ENCODE measurements at places on chromosomes 6 and 20. TPM values are rescaled to one million over a fixed set of nuclear protein-coding genes. Genes with fewer than 3 reads are reported as not detected.

DNA sequence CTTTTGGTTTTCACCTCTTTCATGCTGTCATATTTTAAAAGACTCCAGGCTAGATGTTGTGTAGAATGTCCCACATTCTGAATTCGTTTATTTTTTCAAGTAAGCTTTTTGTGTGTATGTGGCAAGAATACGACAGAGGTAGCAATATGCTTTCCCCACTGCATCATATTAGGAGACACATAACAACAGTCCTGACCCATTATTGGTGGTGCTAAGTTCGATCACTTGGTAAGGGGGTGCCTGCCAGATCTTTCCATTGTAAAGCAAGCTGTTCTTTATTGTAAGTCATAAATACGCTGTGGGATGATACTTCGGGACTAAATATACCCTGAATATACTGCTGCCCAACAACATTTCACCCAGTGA lies 588 bp upstream of the NCOA3 start:
- H3K27me3 ChIP-seq = peaks cover 3% of the 10 kb centered on the region
- peaks cover 43% of the 10 kb centered on the region for H3K36me3 ChIP-seq
- peaks cover 38% of the 10 kb centered on the region for H3K4me1 ChIP-seq
- peak overlapping the region; percentile 99 for H3K4me3 ChIP-seq
- H3K27ac ChIP-seq = peak overlapping the region; percentile 91

DNA sequence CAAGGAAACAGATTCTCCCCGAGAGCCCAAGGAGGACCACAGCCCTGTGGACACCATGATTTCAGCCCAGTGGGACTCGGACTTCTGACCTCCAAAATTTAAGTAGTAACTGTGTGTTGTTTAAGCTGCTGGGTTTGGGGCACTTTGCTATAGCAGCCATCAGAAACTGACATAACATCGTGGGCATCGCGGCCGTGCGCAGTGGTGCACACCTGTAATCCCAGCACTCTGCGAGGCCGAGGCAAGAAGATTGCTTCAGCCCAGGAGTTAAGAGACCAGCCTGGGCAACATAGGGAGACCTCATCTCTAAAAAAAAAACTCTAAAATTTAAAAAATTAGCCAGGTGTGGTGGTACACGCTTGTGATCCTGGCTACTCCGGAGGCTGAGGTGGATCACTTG lies 175.8 kb downstream of the PREX1 start:
- H3K27ac ChIP-seq = no peak overlapping the region
- H3K4me1 ChIP-seq = no peaks in the 10 kb centered on the region
- H3K4me3 ChIP-seq = no peak overlapping the region
- no peaks in the 10 kb centered on the region for H3K27me3 ChIP-seq

DNA sequence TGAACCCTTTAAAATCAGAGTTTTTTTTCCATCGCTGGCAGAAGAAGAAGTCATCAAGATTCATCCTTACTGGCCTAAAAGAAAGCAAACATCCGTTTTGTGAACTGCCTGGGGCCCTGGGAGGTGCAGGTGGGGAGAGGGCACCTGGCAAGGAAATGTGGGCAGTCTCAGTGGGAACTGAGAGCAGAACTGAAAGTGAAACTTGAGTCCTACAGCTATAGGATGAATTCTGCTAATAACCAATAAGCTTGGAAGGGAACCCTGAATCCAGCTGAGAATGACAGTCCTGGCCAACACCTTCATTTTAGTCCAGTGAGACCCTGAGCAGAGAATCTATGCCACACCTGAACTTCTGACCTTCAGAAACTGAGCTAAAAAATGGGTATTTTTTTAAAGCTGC lies 130.1 kb upstream of the ASCC3 start:
- H3K4me1 ChIP-seq = peaks cover 22% of the 10 kb centered on the region
- no peak overlapping the region for H3K27ac ChIP-seq
- no peaks in the 10 kb centered on the region for H3K27me3 ChIP-seq
- DNase-seq = peak; percentile 8
- no peak overlapping the region for H3K4me3 ChIP-seq

GRCh38 chr20:51625105-51625504 lies 82.6 kb upstream of the NFATC2 start:
- DNase-seq = no peak
- H3K4me1 ChIP-seq = peaks cover 10% of the 10 kb centered on the region
- H3K27ac ChIP-seq = no peak overlapping the region

DNA sequence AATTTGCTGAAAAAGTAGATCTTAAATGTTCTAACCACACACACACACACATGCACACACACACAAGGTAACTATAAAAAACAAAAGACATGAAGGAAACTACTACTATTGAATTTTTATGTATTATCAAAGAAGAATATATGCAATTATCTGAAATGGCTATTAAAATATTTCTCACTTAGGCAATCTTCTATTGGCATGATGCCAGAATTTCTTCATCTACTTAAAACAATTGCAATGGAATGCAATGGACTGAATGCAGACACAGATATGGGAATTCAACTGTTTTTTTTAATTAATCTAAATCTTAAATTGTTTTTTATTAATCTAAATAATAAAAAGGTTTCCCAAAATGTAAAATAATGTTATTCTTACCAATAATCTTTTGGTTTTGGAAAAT lies 152.6 kb upstream of the SMLR1 start:
- H3K27ac ChIP-seq = no peak overlapping the region
- H3K36me3 ChIP-seq = peaks cover 5% of the 10 kb centered on the region
- H3K27me3 ChIP-seq = no peaks in the 10 kb centered on the region
- no peak overlapping the region for H3K4me3 ChIP-seq
- DNase-seq = no peak

DNA sequence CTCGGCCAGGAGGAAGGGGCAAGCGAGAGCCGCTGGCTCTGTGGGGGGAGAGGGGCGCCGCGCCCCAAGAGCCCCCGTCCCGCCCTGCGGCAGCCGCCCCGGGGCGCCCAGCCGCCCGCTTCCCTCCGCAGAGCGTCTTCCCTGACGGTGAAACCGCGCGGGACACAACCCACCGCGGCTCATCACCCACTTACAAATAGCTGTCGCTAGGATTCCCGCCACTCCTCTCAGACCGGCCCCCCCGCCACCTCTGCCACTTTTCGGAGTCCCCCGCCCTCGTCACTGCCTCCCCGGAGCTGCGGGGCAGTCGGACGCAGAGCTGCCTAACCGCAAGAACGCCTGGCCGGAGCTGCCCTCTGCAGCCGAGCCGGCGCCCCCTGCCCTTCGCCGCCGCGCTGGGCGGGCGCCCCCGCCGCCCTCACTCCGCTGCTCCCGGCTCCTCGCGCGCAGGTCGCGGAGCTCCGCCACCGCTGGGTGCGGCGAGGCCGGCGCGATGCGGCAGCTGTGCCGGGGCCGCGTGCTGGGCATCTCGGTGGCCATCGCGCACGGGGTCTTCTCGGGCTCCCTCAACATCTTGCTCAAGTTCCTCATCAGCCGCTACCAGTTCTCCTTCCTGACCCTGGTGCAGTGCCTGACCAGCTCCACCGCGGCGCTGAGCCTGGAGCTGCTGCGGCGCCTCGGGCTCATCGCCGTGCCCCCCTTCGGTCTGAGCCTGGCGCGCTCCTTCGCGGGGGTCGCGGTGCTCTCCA lies at the start of gene SLC35D3:
TSS of gene SLC35D3 (plus strand) at position 366 of the 749 bp plus-strand sequence. CDS start at position 494, 128 bp downstream.
- H3K27me3 ChIP-seq = peaks cover 77% of the 10 kb centered on the region
- H3K4me1 ChIP-seq = peaks cover 21% of the 10 kb centered on the region
- H3K36me3 ChIP-seq = no peaks in the 10 kb centered on the region
- no peak within 1 kb of the TSS for H3K27ac ChIP-seq

DNA sequence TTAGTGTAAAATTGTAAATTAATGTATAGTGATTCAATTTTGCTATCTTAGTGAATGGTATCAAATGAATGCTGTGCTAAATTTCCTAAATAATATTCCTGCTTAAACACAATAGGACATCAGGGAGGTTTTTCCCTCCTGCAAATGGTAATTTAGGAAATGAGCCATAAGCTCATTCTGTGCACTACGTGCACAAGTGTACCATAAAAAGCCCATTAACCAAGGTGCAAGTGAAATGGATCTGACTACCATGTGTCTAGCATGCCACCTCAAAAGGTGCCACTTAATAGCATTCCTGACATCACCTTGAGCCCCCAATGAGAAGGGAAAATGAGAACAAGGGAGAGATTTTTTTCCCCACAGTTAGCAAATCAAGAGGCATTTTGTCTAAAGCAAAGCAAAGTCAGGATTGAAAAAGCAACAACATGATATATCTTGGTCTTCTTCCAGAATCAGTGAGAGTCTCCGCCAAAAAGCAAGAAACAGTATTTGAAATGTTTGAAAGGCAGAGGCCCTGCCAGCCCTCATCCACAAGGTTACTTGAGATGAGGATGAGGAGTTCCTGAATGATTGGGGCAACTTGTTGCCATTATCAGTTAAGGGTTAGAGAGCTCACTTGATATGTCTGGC lies 334.2 kb upstream of the RSPO3 start:
- H3K4me1 ChIP-seq = no peaks in the 10 kb centered on the region
- H3K27ac ChIP-seq = no peak overlapping the region
- no peak overlapping the region for H3K4me3 ChIP-seq
- H3K36me3 ChIP-seq = no peaks in the 10 kb centered on the region
- H3K27me3 ChIP-seq = peaks cover 9% of the 10 kb centered on the region

DNA sequence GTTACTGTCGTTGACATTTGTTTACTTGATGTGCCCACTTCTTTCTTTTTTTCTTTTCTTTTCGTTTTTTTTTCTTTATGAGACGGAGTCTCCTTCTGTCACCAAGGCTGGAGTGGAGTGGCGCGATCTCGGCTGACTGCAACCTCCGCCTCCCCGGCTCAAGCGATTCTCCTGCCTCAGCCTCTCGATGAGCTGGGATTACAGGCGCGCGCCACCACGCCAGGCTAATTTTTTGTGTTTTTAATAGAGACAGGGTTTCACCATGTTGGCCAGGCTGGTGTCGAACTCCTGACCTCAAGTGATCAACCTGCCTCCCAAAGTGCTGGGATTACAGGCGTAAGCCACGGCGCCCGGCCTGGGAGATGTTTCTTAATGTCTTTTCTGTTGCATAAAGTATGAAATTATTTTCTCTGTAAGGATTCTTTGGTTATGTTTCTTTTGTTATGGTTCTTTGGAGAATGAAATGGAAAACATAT lies 33.3 kb upstream of the PRSS16 start:
- no peaks in the 10 kb centered on the region for H3K4me1 ChIP-seq
- DNase-seq = no peak
- H3K36me3 ChIP-seq = no peaks in the 10 kb centered on the region
- H3K4me3 ChIP-seq = peak overlapping the region; percentile 71
- no peak overlapping the region for H3K27ac ChIP-seq
- peaks cover 85% of the 10 kb centered on the region for H3K27me3 ChIP-seq

DNA sequence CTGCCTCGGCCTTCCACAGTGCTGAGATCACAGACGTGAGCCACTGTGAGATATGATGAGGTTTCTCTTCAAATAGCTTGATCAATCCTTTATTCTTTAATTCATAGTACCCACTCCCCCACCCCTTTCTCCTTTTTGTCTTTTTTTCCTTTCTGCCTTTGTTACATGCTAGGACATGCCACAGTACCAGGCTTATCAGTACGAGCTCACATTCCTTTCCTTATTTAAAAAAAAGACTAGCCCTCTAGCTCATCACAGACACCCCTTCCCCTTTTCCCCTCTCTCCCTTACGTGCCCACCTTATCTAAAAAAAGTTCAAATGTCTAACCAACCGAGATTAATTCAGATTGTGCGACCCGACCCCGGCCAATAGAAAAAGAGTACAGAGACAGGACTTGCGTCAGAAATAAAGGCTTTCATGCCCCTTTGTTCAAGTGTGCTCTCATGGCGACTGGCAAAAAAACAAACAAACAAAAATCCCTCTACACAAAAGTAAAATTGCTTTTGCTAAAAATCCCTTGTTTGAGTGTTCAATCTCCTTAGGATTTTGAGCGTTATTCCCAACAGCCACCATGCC lies 49.2 kb downstream of the MRAP2 start:
- no peaks in the 10 kb centered on the region for H3K36me3 ChIP-seq
- H3K4me1 ChIP-seq = no peaks in the 10 kb centered on the region
- H3K4me3 ChIP-seq = no peak overlapping the region
- DNase-seq = no peak
- H3K27ac ChIP-seq = no peak overlapping the region

DNA sequence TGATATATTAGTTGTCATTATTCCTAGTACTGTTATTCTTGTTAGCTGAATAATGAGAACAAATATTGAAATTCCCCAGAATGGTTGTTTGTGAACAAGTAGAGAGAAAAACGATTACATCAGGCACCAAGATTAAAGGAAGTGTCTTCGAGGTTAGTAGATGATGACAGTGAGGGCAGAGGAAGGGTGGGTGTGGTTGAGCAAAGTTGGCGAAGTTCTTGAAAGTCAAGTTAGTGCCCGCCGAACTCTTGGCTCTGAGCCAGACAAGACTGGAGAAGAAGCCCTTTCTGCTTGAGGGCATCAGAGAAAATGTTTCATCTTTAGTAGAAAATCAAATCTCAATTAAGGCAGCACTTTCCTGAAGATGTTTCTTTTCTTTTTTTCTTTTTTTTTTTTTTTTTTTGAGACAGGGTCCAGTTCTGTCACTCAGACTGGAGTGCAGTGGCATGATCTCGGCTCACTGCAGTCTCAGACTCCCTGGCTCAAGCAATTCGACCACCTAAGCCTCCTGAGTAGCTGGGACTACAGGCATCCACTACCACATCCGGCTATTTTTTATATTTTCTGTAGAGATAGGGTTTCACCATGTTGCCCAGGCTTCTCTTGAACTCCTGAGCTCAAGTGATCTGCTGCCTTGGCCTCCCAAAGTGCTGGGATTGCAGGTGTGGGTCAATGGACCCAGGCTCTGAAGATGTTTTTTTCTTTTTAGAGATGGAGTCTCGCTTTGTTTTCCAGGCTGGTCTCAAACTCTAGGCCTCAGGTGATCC lies 77.1 kb downstream of the SGK1 start:
- peak; percentile 70 for DNase-seq
- H3K27me3 ChIP-seq = no peaks in the 10 kb centered on the region
- peaks cover 23% of the 10 kb centered on the region for H3K36me3 ChIP-seq
- peaks cover 59% of the 10 kb centered on the region for H3K4me1 ChIP-seq

DNA sequence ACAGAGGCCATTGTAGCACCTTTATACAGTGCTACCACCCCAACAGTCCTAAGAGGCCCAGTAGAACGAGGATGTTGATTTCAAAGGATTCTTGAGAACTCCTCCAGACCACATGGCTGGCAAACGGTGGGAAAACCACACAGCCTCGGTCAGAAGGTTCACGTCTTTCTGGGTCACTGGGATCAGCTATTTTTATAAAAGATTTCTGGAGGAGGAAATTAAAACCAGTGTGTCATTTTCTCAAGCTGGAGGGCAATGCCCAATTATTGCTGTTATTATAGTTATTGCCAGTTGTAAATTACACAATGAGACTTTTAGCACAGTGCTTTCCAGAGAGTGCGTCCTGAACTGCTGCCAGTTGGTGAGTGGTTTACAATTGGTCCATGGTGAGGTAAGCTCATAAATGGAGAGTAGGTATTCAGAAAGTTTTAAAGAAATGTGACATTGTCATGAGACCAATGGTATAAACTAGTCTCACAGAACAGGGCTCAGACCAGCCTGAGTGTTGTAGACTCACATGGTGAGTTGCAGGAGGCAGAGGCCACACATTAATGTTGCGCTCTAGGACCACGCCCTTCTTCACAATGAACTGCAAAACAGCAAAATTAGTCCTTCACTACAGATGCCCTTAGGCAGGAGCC lies 8.4 kb upstream of the PPP1R14C start:
- H3K4me3 ChIP-seq = no peak overlapping the region
- peaks cover 19% of the 10 kb centered on the region for H3K27me3 ChIP-seq
- no peak overlapping the region for H3K27ac ChIP-seq
- H3K36me3 ChIP-seq = no peaks in the 10 kb centered on the region
- DNase-seq = no peak
- H3K4me1 ChIP-seq = no peaks in the 10 kb centered on the region

Gene UNC5CL
- total RNA-seq = 1.7 TPM

Gene MOG
- total RNA-seq = not detected

Gene IPCEF1
- 16.9 TPM for total RNA-seq

Gene UBE2J1
- 28.8 TPM for total RNA-seq

Gene PCSK2
- not detected for total RNA-seq

Gene HECA
- 39.2 TPM for total RNA-seq

Gene ESR1
- total RNA-seq = 0.45 TPM

Gene CNPY3
- total RNA-seq = 55.7 TPM

Gene ANKS1A
- 6.4 TPM for total RNA-seq

Gene TGM3
- total RNA-seq = not detected

Data from activated naive CD8-positive, alpha-beta T cell treated with anti-CD3 and anti-CD28 coated beads for 36 hours (primary cell).